ENCODE measurements at places on chromosomes 4 and X.

GRCh38 chr4:183747931-183748670, 89.0 kb downstream of the TRAPPC11 start:
- no peak for DNase-seq

- no peak for DNase-seq
These were observed 1063.8 kb upstream of the INTU start for GRCh38 chr4:126568652-126569570.

GRCh38 chr4:133618963-133619362, 469.9 kb downstream of the PCDH10 start:
- no peak for DNase-seq

GRCh38 chr4:100879471-100879870, 361.6 kb upstream of the EMCN start:
- DNase-seq: no peak

DNA sequence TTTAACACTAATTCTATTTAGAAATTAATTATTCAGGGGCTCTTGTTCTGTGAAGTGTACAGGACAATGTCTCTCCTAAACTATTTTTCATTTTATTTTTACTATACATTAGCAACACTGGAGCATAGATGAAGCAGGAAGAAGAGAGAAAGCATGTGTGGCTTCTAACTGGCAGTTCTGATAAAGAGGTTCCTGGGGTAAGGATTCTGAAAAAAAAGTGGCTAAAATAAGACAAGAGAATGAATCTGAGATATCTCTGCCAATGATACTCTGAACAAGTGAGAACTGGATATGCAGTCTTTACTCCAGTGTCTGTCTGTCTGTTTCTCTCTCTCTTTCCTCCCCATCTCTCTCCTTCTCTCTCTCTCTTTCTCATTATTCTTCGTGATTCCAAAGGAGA, 125.9 kb downstream of the MAML3 start:
- DNase-seq: no peak

- DNase-seq: no peak
These were observed 2.4 kb downstream of the MGST2 start for GRCh38 chr4:139668036-139668435.

- DNase-seq: no peak
These were observed 317.0 kb upstream of the ANXA10 start for GRCh38 chr4:167775375-167775774.

DNA sequence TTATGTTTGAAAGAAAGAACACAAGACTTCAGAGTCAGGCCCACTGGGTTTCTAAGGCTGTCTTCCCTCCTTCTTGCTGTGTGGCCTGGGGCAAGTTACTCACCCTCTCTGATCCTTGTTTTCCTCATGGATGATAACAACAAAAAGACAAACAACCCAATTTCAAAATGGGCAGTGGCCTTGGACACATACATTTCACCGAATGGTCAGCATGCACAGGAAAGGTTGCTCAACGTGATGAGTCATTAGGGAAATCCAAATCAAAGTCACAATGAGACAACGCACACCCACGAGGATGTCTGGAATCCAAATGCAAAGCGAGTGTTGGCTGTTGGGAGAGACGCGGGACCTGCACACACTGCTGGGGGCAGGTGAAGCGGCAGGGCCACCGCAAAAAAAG, 50.8 kb upstream of the PPP2R2C start:
- DNase-seq: no peak

- DNase-seq: no peak
These were observed 32.9 kb upstream of the GRID2 start for GRCh38 chr4:92270908-92271307.

DNA sequence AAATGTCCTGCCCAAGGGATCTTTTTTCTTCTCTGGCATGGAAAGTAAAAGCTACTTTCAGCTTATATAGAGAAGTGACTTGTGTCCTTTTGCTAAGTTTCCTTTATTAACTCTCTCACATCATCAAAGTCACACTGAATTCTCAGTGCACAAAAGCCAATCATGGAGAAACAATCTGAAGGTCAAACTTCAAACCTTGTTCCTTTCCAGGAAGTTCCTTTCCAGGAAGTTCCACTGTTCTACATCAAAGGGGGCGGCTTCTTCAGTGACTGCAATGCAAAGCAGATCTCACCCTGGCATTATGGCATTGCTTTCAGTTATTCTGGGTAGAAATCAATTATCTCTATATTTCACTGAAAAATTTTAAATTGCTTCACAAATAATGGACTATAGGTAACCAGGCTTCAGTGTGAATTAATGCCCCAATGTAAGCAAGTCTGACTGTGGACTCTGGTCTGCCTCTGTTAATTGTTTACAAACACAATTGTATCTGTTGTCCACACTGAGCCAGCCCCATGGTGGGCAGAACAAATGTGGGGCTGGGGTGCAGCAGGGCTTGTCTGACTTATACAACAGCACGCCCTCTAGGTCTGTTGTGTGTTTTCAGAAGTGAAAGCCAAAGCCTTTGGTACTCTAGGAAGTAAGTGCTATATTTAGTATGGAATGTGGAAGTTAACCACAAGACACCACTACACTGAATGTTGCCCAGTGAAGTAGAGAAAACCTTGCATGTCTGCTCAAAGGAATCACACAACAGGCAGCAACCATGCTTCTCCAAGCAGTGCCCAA, 98.8 kb downstream of the CDS1 start:
- no peak for DNase-seq

- no peak for DNase-seq
These were observed 74.4 kb downstream of the MTMR1 start for GRCh38 chrX:150767475-150768131.

- DNase-seq: no peak
These were observed 40.0 kb upstream of the SMARCA5 start for GRCh38 chr4:143473334-143474126.

Measured in activated T-cell treated with anti-CD3 and anti-CD28 coated beads, Interleukin-2, amount 50 U/mL, for 4 hours (primary cell).